Epithelial cell of esophagus (primary cell): ENCODE measurements at places on chromosomes 1 and 21.

DNA sequence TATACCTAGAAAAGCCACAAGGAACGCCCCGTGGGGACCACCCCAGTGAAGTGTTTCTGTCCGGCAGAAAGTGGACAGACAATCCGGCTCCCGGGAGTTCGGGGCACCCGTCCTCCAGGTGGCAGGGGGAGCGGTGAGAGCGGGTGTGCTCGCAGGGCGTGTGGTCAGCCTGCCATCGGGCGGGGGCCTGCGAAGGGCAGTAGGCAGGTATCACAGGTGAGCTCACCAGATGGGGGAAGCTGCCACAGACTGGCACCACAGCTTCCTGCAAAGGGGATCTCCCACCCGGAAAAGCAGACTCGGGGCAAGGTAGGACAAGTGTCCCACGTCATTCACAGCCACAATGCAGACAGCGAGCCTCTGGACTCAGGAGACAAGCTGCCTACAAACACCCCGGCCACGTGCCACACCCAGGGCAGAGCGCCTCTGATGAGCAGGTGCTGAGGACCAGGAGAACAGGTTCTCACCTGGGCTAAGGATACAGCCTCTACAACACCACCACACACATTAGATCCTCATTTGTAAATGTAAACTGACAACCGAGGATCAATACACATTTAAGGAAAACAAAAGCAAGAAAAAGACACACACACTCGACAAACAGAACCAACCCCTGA lies 36.4 kb downstream of the VPS26C start:
- peak; percentile 31 for DNase-seq

DNA sequence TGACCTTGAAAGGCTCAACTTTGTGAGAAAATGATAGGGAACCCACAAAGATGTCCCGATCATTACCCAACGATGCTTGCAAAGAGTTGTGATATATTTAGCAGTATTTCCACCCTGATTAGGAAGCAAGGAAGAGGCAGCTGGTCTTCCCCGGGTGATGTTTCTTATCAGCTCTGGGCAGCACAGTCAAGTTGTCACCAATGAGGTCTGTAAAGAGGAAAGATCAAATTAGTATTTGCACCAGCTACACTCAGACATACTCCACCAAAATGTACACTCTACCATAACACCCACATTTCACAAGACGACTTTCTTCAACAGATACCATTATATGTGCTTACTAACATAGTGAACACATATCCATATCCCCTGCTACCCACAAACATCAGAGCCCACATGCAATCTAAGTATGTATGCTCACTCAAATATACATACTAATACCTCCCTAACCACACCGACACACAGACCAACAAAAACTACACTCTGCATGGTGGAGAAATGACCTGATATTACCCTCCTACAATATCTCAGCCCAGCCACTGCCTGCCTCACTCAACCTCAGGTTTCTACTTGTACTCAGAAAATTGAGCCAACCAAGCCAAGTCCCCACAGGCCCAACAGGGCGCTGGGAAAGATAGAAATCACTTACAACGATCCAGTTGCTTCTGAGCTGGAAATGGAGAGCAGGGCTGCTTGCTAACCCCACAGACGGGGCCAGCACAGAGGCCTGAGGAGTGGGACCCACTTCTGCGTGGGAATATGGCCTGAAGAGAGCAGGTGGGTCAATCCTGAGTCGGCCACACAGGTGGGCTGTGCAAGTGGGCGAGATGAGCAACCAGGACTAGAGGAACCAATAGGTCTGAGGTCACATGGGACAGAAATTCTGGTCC lies 4.6 kb upstream of the BTG2 start:
- peak; percentile 57 for DNase-seq

- no peak for DNase-seq
Observed at GRCh38 chr1:155872527-155872926, 13.2 kb downstream of the SYT11 start.

- DNase-seq, result no peak
Observed at GRCh38 chr1:153573351-153573750, 7.7 kb upstream of the S100A2 start.

- no peak for DNase-seq
Observed at GRCh38 chr1:155944444-155944799, 3.0 kb downstream of the RXFP4 start.

GRCh38 chr1:17893891-17894631 lies 138.9 kb downstream of the ACTL8 start:
- no peak for DNase-seq

DNA sequence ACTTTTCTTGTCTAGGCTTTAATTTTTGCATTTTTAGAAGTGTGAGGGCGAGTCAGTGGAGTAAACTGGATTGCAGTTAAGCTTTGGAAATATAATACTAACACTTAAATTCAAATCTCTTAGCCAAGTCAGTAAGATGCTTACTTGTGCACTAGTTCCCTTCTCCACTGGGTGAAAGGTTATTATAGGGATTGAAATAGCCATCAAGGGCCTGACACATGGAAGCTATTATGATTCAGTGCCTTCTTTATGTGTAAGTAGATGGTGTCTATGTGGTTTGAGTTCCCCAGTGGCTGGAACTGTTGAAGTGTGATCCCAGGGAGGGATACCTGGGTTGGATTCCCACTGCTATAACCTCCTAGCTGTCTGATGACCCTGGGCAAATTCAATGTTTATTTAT lies 24.7 kb upstream of the DMRTA2 start:
- DNase-seq, result no peak

- peak; percentile 84 for DNase-seq
Observed at GRCh38 chr1:183567584-183567983, 22.7 kb downstream of the NCF2 start.

GRCh38 chr21:36073181-36073580 lies 3.4 kb downstream of the CBR1 start:
- no peak for DNase-seq

GRCh38 chr1:215052256-215053015 lies 30.1 kb upstream of the KCNK2 start:
- no peak for DNase-seq

DNA sequence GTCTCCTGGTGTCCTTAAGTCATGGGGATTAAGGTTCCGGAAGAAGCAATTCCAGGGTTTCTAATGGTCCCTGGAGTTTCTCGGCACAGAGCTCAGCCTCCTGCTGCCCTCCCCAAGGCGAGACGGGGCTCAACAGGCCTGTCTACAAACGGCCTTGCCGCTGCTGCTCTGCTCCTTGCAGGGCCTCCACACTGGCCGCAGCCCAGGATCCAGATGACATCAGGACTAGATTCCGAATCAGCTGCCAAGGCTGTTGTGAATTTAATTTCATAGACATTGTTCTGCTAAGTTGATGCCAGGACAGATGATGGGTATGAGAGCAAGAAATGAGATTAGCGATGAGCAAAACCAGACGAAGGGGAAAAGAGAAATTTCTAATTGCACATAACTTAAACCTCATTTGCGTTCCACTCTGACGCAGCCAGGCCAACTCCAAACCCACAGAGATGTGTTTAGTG lies 103.6 kb upstream of the BACE2 start:
- DNase-seq, result no peak

DNA sequence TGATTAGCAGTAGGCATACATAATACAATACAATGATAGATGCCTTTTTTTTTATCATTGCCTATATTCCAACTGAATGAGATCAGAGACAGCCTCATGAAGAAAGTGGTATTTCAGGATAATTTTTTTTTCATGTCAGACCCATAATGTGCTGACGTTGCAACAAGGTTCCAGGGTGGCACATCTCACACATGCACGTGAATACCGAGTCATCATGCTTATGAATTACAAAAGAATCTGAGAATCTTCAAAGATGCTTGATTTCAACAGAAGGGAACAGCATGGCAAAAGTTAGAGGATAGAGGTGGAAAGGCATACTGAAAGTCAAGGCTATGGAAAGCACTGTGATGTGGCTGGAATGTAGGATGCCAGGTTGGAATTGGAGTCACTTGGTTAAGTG lies 5.0 kb upstream of the RNF11 start:
- DNase-seq, result peak; percentile 67

DNA sequence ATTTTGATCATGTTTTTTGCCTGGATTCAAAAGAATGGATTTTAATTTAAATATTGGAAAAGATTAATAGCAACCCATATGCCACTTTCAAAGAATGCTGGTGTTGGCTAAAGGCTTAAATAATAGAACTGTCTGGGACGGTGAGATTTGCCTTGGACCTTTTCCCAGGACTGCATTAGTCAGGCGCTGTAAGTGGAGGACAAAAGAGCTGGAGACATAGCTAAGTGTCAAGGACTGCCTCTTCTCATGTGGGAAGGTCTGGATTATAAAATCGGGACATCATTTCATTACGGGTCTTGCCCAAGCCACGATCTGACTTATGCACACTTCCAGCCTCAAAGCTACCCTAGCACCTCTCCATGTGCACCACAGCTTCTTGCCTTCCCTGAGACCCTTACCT lies 458.5 kb upstream of the DEPDC1 start:
- no peak for DNase-seq

DNA sequence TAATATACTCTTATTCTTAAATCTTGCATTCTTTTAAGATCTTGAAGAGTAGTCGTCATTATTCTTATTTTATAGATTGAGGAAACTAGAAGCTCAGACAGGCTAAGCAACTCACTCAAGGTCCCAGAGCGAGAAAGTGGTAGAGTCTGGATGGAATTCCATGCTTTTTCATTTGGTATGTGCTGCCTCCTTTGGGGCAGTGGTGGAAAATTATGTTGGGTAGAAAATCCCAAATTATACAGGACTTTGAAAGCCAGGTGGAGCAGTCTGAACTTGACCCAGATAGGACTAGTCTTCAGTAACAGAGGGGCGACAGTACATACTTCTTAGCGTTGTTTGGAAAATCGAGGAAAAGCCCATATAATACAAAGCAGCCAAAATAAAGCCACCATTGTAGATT lies 205.6 kb downstream of the ATG4C start:
- no peak for DNase-seq

GRCh38 chr1:40155135-40155534 lies 6.1 kb upstream of the RLF start:
- no peak for DNase-seq

GRCh38 chr1:92907949-92908684 lies 53.1 kb downstream of the DIPK1A start:
- peak; percentile 91 for DNase-seq

GRCh38 chr1:100299521-100300222 lies 33.7 kb downstream of the RTCA start:
- DNase-seq, result no peak

DNA sequence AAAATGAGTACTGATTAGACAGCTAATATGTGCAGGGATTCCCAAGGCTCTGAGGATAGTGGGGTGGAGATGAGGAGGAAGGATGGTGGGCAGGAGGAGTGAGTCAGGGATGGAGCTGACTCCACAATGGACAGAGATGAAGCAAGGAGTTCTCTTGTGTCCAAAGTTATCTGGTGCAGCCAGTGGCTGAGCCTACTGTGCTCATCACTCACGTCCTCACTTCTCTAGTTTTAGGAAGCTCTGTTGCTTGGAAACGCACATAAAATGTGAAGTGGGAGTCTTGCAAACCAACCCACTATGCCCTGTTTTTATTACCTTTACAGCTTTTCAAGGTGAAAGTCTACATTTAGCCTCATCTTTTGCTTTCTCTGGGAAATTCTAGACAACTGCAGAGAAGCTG lies 36.5 kb upstream of the SAMD13 start:
- DNase-seq, result no peak

DNA sequence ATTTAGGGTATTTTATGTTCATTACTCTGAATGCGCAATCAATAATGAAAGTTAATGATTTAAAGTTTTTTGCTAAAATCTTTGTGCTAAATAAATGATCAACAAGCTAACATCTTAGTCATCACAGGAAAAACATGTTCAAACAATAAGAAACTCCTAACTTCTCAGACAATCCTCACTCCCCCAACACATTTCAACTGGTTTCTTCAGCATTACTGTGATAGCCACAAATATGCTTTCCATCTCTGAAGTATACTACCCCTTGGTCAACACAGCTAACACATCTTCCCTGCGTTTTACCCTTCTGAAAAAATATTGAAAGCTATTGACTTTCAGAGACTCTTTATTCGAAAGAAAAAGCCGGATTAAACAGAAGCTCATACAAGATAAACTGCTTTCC lies 85.8 kb downstream of the ZNF644 start:
- DNase-seq, result no peak

- DNase-seq, result no peak
Observed at GRCh38 chr1:226017070-226017469, 17.9 kb upstream of the SDE2 start.

- no peak for DNase-seq
Observed at GRCh38 chr1:110239441-110240430, 29.6 kb downstream of the KCNC4 start.

GRCh38 chr1:184052194-184052559 lies 647 bp downstream of the TSEN15 start:
- DNase-seq, result no peak

- DNase-seq, result no peak
Observed at GRCh38 chr21:41739936-41740335, 26.9 kb downstream of the RIPK4 start.

DNA sequence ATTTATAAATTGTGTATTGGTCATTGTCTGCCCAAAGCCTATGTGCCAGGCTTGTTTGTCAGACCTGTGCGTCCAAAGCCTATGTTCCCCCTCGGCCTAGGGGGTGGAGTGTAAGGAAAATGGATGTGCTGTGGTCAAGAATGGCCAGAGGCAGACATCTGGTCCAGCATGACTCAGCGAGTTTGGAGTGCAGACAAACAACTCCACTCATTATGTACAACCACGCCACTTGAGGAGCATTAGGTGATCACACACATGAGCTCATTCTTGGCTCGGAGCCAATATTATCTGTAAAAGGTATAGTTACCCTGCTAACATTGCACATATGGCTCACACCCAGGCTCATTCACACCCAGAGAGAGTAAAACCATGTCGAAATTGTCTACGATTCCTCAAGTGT lies 1047.6 kb upstream of the ADGRL4 start:
- peak; percentile 98 for DNase-seq

GRCh38 chr1:182299728-182300616 lies 91.6 kb downstream of the GLUL start:
- DNase-seq, result peak; percentile 50

DNA sequence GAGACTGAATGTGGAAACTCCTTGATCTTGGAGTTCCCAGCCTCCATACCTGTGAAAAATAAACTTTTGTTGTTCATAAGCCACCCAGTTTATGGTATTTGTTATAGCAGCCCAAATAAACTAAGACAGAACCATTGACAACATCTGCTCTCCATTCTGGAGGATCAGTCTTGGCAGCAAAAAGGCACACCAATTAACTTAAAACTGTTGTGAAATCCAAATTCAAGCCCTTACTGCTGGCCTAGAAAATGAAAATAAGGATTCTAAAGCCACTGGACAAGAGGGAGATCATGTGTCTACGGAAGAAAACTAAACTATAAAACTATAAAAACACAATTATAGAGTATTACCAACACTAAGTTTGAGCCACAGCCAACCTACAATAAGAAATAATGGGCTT lies 172.1 kb upstream of the RNPC3 start:
- DNase-seq, result no peak

DNA sequence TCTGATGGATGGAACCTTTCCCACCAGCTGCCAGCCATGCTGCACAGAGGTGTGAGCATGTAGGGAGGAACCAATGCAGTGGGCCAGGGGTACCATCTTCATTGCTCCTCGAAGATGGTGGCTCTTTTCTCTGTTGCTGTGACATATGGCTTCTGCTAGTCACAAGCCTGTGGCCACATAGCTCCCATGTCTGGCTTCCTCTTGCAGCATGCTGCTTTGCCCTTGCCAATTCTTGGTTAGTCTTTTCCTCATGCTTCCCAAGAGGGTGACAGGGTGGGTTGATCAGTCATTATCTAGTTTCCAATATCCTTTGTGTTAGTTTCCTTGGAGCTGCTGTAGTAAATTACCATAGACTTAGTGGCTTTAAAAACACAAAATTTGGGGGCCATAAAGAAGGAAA lies 123.4 kb downstream of the ETS2 start:
- DNase-seq, result no peak

- peak; percentile 73 for DNase-seq
Observed at GRCh38 chr1:109398343-109399225, 866 bp upstream of the SORT1 start.

- DNase-seq, result no peak
Observed at GRCh38 chr1:209600541-209600940, 17.0 kb downstream of the CAMK1G start.
